ENCODE measurements at places on chromosomes 5 and 9.

DNA sequence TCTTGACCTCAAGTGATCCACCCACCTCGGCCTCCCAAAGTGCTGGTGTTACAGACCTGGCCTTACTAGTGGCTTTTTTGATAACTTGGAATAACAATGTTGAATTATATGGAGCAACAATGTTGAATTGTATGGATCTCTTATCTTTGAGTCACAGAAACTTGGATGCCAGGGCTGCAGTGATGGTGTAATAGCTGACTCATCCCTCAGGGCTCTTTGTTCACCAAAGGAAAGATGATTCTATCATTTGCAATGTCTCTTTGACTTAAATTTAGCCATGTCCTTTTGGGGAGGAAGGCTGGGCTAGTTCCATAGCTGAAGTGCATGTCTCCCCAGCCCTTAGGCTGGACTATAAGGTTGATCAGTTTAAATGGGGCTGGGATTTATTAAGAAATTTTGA lies 172.3 kb downstream of the PDZD2 start:
- DNase-seq, result no peak

- no peak for DNase-seq
These were observed 1090.4 kb upstream of the CDH6 start for GRCh38 chr5:30103052-30103451.

DNA sequence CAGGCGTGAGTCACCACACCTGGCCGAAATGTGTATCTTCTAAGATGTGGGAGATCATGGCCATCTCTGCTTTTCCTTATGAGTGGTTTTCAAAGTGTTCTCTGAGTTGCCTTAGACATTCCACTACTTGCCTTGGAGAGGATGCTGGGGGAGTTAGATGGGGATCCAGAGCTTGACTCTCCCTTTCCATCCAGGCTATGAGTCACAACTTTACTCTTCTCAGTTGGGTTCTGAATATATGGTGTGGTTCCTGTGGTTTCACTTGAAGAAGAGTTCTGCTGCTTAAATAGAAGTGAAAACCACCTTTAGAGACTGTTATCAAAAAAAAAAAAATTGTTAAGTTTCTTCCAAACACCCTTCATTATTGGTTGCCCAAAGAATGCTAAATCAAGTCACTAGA lies 217.6 kb downstream of the ZNF608 start:
- DNase-seq, result no peak

DNA sequence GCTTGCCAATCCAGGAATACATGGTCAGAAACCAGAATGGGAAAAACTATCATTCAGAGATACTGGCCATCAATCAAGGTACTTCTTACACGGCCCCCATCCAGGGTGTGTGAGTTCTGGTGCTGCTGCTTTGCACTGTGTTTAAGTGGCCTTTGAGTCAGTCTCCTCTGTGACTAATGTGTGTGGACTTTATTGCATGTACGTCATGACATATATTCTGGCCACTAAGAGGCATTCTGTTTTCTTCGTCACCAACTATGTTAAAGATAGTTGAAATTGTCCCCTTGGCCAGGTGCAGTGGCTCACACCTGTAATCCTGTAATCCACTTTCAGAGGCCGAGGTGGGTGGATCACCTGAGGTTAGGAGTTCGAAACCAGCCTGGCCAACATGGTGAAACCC lies 8.5 kb downstream of the EXOSC3 start:
- no peak for DNase-seq

GRCh38 chr5:121897341-121897740 lies 45.7 kb downstream of the FTMT start:
- no peak for DNase-seq
